ENCODE measurements at places on chromosomes 1 and 21.

DNA sequence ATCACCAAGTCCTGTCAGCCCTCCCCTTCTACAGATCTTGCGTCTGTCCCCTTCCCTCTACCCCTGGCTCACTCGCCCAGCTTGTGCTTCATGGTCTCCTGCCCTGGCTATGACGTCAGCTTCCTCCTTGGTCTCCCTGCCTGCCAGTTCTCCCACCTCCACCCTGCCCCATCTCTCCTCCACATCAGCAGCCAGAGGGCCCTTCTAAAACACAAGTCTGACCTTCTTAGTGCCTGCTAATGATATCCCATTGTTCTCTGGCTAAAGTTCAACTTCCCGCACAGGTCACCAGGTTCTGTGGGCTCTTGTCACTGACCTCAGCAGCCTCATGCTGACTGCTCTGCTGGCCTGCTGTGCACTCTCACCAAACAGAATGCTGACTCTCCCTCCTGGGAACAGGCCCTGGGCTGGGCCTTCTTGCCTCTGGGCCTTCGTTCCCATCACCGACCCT, 24.7 kb upstream of the MYCL start:
- DNase-seq, result no peak

DNA sequence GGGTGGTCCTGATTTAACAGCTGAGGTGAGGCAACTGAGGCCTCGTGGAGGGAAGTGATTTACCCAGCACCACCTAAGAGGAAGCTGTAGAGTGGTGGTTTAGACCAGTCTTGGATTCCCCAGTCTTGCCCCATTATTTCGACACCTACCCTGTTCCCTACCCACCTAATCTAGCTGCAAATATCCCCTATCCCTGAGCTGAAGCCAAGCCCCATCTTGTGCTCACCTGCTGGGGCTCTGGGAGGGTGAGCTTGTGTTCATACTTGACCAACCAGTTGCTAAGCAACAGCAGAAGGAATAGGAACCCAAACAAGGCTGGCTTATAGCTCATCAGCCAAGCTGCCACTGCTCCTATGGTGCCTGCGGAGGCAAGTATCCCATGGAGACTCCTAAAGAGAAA, 2.0 kb downstream of the TEX46 start:
- DNase-seq, result no peak

DNA sequence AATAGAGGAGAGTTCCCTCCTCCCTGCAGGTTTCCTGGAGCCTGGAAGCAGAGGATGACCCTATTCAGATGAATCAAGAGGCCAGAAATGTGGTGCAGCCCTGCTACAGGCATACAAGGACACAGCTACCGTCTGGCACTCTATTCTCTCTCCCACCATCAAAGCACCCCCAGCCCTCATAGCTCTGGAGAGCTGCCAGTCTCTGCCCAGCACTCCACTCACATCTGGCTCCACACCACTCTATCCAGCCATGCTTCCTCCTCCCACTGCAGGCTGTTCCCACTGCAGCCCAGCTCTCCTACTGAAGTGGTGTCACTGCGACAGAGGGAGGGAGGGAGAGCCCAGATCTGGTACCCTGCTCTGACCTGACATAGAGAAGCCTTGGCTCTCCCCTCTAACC, 18.4 kb downstream of the SYT2 start:
- no peak for DNase-seq

DNA sequence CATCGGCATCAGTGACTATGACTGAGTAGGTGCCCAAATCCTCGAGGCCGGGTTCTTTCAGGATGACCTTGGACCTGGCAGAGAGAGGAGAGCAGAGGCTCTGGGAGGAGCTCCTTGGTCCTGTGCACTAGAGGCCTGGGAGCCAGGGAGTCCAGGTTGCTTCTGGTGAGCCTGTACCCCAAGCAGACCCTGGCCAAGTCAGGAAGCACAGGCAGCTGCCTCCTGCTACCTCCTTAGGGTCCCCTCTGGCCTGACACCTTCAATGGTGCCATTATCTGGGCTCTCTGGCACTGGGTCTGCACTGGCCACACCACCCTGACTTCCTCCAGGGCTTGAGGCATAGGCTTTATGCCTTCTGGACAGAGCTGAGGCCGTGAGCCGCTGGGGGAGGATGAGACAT, 37.7 kb downstream of the MYOM3 start:
- DNase-seq, result no peak

DNA sequence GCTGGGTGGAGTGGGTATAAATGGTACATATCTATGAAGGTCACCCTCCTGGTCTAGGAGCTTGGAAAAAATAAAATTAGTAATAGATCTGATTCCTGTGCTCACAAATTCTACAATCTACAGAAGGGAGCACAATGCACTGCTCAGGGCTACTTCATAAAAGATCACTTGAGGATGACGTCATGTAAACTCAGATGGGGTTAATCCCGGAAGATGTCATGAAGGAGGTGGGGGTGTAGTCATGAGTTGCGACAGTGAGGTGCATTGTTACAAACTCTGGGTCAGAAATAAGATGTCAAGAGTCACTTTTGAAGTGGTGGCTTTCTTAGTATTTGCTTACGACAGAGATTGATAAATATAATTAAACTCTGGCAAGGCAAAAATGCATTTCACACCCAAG, 68.2 kb downstream of the LHX9 start:
- DNase-seq, result no peak

GRCh38 chr1:227893300-227893948, 54.3 kb downstream of the WNT9A start:
- DNase-seq, result no peak

DNA sequence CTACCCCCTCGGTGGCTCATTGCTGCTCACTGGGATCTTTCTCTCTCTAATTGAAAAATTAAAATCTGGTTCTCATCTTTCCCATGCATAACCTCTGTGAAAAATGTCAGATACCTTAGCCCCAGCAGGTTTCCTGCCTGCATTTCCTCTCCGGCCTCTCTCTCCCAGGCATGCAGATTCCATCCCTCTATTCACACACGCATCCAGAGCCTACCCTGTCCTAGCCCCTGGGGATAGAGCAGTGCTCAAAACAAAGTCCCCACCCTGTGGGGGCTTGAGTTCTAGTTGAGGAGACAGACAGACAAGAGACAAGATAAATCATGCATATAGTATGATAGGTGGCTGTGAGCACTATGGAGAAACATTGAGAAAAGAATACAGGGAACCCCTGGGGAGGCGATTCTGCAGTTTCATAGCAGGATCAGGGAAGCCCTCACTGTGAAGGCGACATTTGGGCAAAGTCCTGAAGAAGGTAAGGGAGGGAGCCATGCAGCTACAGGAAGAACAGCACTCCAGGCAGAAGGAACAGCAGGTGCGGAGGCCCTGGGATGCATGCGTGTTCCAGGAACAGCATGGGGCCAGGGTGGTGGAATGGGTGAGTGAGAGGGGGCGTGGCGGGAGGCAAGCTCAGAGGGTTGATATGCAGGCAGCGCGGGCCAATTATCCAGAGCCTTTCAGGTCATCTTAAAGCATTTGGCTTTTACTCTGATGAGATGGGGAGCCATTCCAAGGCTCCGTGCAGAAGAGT, 3.5 kb upstream of the BSND start:
- DNase-seq, result no peak

DNA sequence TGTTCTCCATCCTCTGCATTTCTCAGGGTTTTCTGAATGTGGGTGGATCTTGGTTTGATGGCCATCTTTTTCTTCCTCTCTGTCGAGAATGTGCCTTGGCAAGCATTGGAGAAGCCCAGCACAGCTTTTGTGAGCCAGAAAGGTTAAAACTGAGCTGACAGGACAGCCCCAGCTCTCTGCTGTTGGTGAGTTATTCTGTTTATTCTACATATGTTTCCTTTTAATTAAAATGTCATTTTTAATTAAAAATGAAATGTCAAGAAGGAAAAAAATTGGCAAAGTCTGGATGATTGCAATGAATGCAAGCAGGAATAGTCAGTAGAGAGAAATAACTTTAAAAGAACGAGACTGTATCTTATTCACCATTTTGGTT, 325.8 kb downstream of the PTBP2 start:
- DNase-seq, result peak; percentile 22

DNA sequence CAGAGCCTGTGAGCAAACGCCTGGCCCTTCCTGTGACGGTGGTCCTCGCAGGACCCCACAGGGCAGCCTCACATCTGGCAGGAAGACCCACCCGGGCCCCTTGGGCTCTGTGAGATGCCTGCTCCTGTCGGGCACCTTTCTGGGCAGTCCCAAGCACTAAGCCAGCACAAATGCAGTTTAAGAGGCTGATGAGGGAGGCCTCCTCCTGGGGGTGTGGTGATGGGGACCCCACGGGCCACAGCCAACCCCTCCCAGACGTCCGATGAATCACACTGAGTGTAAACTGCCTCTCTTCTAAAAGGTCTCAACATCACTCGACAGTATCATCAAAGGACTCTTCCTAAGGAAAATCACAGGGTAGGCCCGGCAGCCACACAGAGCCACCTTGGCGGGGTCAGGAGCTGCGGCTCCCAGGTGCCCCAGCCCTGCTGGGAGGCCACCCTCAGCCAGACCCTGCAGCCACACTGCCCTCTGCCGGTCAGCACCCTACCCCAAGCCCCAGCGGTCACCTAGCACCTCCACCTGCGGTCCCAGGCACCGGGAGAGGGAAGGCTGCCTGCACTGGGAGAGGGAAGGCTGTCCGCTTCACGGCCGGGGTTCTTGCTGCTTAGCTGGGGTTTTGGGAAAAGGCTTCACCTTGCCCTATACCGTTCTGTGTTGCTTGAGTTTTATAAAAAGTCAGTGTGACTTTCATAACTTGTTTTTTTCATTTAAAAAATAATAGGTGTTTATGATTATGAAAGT, 3.9 kb upstream of the PRKCZ start:
- no peak for DNase-seq

- DNase-seq, result no peak
Measured at GRCh38 chr1:40204856-40205255, 42.9 kb upstream of the TMCO2 start.

- no peak for DNase-seq
Measured at GRCh38 chr1:7582460-7582972, 188.6 kb upstream of the VAMP3 start.

- DNase-seq, result no peak
Measured at GRCh38 chr1:222266223-222267196, 281.4 kb downstream of the HHIPL2 start.

GRCh38 chr1:9500756-9501754, 38.2 kb upstream of the SLC25A33 start:
- no peak for DNase-seq

GRCh38 chr1:30374400-30375070, 348.9 kb downstream of the MATN1 start:
- DNase-seq, result no peak

DNA sequence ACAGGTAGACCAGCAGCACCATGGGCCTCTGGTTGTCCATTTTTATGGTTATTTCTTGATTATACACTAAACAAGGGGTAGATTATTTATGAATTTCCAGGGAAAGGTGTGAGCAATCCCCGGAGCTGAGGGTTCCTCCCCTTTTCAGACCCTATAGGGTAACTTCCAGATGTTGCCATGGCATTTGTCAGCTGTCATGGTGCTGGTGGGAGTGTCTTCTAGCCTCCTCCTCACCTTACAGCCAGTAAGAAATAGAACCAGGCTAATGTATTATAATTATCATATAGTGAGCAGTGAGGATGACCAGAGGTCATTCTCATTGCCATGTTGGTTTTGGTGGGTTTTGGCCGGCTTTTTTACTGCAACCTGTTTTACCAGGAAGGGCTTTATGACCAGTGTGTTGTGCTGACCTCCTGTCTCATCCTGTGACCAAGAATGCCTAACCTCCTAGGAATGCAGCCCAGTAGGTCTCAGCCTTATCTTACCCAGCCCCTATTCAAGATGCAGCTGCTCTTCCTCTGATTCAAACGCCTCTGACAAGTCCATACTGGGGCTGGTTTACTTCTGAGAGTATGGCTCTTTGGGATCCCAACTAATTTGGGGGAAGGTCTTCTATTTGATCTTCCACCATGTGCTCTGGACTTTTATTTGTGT, 13.5 kb upstream of the TINAGL1 start:
- DNase-seq, result no peak

DNA sequence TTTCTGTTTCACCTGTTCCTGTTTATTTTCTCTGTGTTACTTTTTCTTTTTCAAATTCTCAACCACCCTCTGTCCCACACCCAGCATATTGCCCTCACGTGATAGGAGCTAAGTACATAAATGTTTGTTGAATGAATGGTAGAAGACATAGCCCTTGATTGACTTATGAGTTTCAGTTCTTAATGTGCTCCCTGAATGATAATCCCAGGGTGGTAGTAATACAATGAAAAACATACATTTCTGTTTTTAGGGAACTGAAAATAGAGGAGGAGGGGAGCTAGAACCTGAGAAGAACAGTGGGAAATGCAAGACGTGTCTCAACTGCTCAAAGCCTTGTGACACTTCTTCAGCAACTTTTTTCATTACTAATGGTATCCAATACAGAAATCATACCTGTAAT, 147.1 kb downstream of the SPATA46 start:
- DNase-seq, result no peak

- no peak for DNase-seq
Measured at GRCh38 chr1:109213345-109213823, 334 bp upstream of the SARS1 start.

GRCh38 chr1:45116340-45116739, 90.1 kb downstream of the ZSWIM5 start:
- no peak for DNase-seq

- peak; percentile 9 for DNase-seq
Measured at GRCh38 chr1:51303751-51304251, 26.6 kb downstream of the TTC39A start.

DNA sequence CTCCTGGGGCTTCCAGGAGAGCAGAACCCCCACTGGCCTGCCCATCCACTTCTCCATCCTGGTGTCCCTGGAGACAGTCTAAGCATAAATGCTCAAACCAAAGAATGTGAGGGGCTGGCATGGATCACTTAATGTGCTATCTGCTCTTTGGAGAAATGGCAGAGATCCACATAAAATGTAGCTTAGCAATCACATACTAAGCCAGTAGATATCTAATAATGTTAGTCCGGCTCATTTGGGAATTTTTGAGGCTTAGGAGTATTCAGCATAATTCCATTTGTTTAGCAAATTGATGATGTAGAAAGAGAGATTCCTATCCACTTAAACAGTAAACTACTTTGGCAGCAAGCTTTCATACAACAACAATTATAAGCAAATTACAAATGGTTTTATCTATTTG, 90.7 kb downstream of the TENT5C start:
- DNase-seq, result no peak

- DNase-seq, result no peak
Measured at GRCh38 chr21:38679534-38679933, 126.2 kb upstream of the ETS2 start.

- no peak for DNase-seq
Measured at GRCh38 chr1:237306726-237307125, 264.7 kb downstream of the RYR2 start.

GRCh38 chr1:161209790-161210409, 5.2 kb upstream of the FCER1G start:
- peak; percentile 34 for DNase-seq

DNA sequence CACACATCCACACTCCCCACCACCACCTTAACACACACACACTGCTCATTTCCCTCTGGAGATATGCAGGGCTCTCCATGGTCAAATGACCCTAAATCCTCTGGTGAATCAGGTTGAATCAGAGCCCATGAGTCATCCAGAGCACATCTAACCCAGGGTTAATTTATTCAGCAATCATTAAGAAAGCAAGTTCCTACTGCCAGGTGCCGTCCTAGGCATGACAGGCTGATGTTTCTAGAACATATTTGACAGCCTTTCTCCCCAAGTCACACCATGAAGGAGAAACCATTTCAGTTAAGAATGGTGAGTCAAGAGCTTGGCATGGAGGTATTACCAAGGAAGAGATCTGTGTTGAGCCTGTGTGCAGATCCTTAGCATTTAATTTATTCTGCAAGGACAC, 194.3 kb upstream of the CAMK1G start:
- no peak for DNase-seq

Data from fibroblast of the conjunctiva (primary cell).